ENCODE measurements at places on chromosomes 2 and 18. TPM values are rescaled to one million over a fixed set of nuclear protein-coding genes. Genes with fewer than 3 reads are reported as not detected.

Gene ST8SIA3
- not detected for total RNA-seq

Gene METTL4
- 7.3 TPM for total RNA-seq

GRCh38 chr18:78246050-78246449, 733.6 kb upstream of the SALL3 start:
- no peak for DNase-seq

Gene DIS3L2
- 16.9 TPM for total RNA-seq

DNA sequence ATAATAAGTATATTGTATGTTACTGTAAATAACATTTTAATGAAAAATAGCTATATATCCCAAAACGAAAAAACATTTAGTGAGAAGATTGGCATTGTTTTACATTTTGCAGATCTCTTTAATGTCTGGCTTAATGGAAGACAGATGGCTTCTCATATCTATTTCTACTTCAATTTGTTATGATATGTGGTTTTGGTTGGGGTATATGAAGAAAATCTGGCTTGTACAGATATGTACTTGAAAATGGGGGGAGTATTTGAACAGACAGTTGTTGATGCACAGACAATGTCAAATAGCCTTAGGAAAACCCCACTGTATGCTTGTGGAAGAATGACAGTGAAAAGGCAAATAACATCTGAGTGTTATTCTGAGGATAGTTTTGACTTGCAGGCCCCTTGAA, 23.6 kb upstream of the GMCL1 start:
- DNase-seq, result no peak

Gene MTLN
- total RNA-seq, result 225 TPM

- no peak for DNase-seq
Measured at GRCh38 chr2:122523143-122523542, 767.7 kb downstream of the TSN start.

Gene WDR54
- 3.0 TPM for total RNA-seq

DNA sequence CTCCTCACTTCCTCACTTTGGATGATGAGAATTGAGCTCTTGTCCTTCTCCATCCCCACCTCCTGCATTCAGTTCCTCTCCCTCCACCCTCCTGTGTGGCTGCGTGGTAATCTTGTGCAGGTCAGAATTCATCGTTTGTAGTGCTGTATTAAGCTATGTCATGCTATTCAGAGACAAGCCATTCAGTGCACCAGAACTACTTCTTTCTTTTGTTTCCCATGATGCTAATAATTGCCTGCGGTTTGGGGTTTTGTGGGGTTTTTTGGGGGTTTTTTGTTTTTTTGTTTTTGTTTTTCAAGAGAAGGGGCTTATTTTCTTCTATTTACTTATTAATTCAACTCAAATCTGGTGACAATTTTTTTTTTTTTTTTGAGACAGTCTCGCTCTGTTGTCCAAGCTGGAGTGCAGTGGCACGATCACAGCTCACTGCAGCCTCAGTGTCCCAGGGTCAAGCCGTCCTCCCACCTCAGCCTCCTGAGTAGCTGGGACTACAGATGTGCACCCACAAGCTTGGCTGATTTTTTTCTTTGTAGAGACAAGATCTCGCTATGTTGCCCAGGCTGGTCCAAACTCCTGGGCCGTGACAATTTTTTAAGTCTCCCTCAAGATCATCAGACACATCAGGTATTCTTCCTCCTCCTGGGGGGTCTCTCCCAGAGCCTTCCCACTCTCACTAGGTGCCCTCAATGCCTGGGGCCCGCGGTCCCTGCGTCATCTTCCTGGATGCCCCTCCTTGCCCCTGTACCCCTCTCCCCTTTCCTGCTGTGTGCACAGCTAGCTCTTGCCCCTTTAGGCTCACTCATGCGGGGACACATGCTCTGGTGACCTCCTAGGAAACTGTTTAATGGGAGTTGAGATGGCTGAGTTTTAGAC, 37.8 kb downstream of the MAL start:
- no peak for DNase-seq

- DNase-seq, result no peak
Measured at GRCh38 chr18:49768051-49768391, 45.3 kb downstream of the ACAA2 start.

Gene IGFBP5
- 156 TPM for total RNA-seq

GRCh38 chr2:109430329-109430636, 183.5 kb downstream of the SEPTIN10 start:
- no peak for DNase-seq

- DNase-seq, result no peak
Measured at GRCh38 chr2:129760669-129761068, 218.8 kb upstream of the RAB6C start.

DNA sequence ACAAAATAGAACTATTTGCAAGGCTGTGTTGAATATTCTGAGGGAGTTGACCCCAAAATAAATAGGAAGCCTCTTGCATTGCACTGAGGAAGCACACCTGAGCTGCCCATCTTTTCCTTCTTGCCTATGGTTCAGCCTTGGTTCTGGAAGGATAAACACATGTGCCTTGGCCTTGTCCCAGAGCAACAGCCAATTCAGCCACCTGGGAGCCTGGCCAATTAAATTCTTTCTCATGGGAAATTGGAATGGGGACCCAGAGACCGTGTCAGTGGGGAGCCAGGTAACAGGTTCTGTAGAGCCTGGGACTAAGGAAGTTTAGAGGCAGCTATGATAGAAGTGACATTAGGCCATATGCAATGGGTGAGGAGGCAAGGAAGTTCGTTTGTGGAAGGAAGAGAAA, 99.6 kb downstream of the KLF7 start:
- no peak for DNase-seq

DNA sequence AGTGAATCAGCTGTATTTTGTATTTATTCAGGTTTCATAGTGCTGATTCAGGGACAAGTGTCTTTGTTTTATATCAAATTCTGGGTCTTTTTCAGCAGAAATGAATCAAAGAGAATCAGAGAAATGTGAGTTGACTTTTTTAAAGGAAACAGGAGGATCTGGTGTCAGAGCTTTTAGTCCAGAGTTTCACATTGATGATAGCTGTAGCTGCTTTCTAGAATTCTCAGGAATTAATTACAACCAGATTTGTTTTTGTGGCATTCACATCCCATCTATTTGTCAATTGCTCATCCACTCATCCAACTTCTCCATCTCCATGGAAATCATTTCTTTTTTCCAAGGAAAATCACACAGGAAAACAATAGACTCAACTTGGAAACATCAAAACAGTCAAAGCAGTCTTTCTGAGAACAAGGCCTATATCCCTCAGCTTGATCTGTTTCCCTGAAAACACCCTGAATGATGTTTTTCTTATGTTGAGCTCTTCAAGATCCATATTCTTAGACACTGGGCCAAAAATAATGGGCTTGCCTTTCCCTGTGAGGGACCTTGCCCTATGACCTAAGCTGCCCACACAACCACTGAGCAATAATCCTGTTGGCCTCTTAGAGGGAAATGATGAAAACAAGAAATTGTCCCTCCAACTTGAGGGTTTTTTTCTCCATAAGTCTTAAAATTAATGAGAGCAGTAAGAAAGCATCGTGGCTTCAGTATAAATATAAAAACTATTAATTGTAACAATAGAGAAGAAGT, 249.5 kb upstream of the FN1 start:
- DNase-seq, result no peak

- no peak for DNase-seq
Measured at GRCh38 chr2:7891312-7891711, 790.5 kb upstream of the ID2 start.

GRCh38 chr2:57882895-57883515, 163.6 kb upstream of the VRK2 start:
- DNase-seq, result no peak

DNA sequence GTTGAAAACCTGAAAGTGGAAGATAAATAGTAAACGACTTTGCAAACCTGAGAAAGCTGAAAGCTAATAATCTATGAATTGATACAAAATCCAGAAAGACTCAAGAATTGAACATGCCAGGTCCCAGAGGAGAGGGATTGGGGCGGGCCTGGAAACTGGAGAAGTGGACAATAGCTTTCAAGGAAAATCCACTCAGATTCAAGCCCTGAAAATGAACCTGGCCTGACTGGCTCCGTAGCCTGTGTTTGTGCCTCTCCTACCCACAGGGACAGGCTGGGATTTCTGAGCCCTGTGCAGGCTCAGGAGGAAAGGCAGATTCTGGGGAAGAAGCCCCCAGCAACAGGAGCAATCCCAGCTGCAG, 274.8 kb upstream of the HS6ST1 start:
- no peak for DNase-seq

Gene ARHGAP15
- total RNA-seq, result 4.2 TPM

GRCh38 chr2:213285404-213285803, 1.1 kb downstream of the SPAG16 start:
- DNase-seq, result no peak

DNA sequence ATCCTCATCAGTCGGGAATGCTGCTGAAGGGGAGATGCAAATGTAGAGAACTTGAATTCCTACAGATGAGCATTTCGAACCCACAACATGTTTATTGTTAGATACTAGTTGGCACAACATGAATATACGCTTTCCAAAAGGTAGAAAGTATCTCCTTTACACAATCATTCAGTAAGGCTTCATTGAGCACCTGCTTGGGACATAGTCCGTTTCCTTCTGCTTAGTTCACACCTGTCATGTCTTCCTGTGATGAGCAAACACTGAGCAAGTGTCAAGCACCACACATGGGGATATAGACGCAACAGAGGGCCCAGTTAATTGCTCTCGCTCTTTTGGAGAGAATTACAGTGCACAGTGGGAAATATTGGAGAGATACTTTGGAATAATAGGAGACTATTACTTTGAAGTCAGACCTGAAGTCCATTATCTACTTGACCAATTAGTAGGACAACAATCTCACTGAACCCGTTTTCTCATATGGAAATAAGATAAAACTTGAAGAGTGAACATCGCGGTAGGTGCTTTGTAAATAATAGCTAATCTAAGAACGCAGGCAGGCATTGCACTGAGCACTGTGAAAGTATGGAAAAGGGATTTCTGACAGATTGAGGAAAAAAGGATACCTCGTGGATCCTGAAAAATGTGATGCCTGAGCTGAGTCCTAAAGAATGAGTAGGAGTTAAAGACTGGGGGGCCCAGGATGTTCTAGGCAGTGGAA, 1.2 kb downstream of the CPSF3 start:
- DNase-seq, result no peak

DNA sequence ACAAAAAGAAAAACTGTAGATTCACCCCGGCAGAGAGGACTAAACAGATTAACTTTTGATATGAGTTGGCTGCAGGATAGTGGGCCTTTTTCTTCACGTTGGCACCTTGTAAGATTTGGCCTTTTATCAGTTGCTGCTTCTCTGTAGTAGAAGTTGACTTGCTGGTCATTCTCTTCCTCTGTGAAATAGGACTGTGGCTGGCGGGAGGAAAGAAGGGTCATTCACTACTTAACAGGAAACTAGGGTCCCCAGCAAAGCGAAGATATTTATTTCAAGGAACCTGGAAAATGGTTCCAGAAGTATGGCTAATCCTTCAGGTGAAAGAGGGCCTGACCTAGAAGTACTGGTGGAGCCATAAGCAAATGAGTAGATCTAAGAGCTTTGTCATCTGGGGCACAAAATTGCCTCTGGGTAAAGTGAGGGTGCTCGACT, 383 bp upstream of the ATP5MC3 start:
- no peak for DNase-seq

- DNase-seq, result no peak
Measured at GRCh38 chr2:101952551-101952950, 39.2 kb upstream of the IL1R2 start.

Gene IRS1
- 15.9 TPM for total RNA-seq

Gene DYNAP
- total RNA-seq, result not detected
